Spinal cord (tissue), 10 donors: ENCODE measurements at places on chromosomes 3 and 15.

DNA sequence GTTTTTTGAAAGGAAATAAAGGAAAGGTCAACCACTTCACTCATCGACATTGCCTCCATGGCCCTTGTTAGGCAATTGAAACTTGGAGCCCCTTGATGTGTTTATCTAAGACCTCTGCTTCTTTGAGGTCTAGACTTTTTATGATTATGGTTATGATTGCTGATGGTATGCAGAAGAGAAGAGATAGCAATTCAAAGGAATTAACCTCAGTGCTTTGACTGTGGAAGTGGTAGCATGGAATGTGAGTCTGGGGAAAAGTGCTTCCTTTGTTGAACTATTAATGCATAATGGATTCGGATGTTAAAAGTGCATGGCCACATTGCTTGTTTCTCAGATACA is 46.1 kb downstream of the FNDC3B start:
- no peak for DNase-seq
- H3K36me3 ChIP-seq: no peaks in the 10 kb centered on the region
- H3K4me1 ChIP-seq: no peaks in the 10 kb centered on the region

GRCh38 chr15:59994888-59995557 is 9.1 kb upstream of the FOXB1 start:
- H3K36me3 ChIP-seq: peaks cover 4% of the 10 kb centered on the region
- H3K27me3 ChIP-seq: peaks cover 96% of the 10 kb centered on the region
- no peak overlapping the region for H3K4me3 ChIP-seq
- DNase-seq: no peak
- peaks cover 32% of the 10 kb centered on the region for H3K4me1 ChIP-seq

DNA sequence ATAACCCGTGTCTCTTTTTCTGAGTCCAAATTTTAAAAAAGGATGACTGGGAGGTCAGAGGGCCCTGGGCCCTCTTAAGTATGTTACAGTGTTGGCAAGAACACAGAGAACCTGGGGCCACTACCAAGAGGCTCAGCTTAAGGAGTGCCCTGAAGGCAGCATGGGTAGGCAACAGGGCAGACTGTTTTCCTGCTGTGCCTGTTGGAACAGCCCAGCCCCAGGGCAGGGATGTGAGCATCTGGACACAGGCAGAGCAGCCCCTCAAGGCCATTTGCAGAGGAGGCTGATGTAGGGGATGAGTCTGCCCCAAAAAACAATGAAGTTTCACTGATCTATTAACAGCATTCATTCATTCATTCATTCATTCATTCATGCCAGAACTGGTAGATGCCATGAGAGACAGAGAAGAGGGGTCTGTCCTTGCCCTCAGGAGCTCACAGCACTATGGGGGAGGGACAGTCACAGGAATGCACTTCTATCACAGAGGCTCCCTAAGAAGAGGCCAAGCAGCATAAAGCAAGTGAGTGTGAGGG is 2.2 kb upstream of the LTF start:
- no peak for DNase-seq
- peaks cover 26% of the 10 kb centered on the region for H3K27me3 ChIP-seq
- peaks cover 8% of the 10 kb centered on the region for H3K4me1 ChIP-seq
- H3K36me3 ChIP-seq: no peaks in the 10 kb centered on the region
- H3K4me3 ChIP-seq: no peak overlapping the region

- DNase-seq: peak; percentile 78
- no peaks in the 10 kb centered on the region for H3K36me3 ChIP-seq
- H3K27ac ChIP-seq: no peak overlapping the region
- no peaks in the 10 kb centered on the region for H3K4me1 ChIP-seq
These were observed 160.7 kb downstream of the SQOR start for GRCh38 chr15:45795440-45796069.

GRCh38 chr15:60648928-60649679 is 170.2 kb upstream of the ICE2 start:
- H3K27ac ChIP-seq: no peak overlapping the region
- no peak overlapping the region for H3K4me3 ChIP-seq
- H3K36me3 ChIP-seq: no peaks in the 10 kb centered on the region
- H3K27me3 ChIP-seq: no peaks in the 10 kb centered on the region
- peaks cover 12% of the 10 kb centered on the region for H3K4me1 ChIP-seq

DNA sequence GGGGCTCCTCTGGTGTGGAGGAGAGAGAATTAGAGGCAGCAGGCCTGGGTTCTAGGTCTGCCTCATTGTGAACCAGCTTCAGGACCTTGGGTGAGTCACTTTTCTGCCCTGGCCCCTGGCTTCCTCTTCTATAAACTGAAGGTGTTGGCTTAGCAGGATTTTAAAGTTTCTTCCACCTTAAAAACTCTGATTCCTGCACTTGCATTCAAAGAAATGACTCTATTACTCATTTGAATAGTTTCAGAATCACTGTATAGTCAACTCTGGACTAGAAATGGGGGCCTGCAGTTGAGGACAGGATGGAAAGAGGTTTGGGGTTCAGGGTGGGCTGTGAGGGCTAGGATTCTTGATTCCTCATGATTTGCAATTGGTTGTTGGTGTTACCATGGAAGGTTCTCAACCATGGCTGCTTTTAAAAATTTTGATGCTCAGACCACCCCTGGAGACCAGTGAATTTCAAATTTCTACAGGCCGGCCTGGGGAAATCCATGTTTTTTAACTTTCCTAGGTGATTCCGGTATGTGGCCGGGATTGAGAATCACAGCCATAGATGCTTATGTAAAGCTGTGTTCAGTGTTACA is 19.9 kb downstream of the SMAD3 start:
- no peak overlapping the region for H3K4me3 ChIP-seq
- DNase-seq: no peak
- no peaks in the 10 kb centered on the region for H3K27me3 ChIP-seq

DNA sequence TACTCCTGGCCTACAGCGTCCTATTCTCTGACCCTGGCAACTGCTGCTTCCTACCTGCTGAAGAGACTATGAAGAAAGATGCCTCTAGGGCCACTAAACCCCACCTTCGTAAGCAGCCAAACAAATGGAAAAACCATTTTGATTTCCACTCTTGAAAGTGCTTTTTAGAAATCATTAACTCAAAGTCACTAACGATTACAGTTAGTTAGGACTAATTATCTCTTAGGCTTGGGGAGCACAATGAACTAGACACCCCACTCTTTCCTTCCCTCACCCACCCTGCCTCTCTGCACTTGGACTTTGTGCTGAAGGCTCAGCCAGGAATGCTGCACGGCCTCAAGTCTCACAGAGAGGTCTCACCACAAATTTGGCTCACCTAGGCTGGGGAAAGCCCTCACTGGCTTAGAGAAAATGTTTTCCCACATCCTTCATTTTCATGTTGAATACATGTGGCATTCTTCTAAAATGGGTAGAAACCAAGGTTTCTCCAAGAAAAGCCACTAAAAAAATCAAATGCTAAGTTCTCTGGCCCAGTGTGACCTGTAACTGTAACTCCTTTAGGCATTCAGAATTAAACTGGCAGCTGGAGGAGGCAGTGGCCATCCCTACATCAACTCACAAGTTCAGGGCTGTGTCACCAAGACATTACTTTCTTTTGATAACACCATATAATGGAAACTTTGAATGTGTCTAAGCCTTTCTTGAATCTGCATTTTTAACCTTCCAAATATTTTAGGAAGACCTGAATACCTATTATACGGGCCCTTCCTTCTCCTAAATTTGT is 47.1 kb downstream of the NPTN start:
- H3K4me3 ChIP-seq: no peak overlapping the region
- H3K27ac ChIP-seq: no peak overlapping the region
- no peak for DNase-seq
- H3K4me1 ChIP-seq: no peaks in the 10 kb centered on the region
